ENCODE measurements at places on chromosomes 16 and 17.

- DNase-seq: no peak
Measured at GRCh38 chr17:75634754-75635609, 1.7 kb downstream of the SMIM5 start.

DNA sequence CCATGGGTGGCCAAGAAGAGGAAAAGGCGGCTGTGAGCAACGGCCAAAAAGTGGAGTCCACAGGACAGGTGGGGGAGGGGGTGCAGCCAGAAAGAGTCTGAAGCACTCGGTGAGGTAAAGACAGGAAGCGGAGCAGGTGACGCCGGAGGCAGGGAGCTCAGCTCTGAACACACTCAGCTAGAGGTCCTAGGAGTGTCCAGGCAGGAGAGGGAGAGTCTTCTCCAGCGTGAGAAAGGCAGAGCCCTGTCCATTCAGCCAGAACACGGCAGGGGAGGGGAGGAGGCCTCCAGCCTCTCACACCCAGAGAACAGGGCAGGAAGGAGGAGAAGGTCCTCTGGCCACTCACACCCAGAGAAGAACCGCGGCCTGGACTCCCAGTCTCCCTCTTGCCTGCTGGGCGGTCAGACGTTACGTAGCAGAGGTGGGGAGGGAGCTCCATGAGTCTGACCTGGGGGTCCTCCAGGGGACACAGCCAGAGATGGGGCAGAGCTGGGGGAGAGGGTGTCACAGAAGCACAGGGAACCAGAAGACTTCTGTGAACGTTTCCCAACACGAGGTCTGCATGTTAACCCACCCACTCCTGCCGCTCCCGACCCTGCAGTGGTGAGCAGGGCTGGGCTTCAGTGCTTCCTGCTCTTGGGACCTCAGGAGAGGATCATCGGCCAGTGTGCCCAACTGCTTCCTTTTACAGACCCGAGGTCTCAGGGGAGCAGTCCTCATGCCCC lies 89.2 kb downstream of the ABR start:
- no peak for DNase-seq

DNA sequence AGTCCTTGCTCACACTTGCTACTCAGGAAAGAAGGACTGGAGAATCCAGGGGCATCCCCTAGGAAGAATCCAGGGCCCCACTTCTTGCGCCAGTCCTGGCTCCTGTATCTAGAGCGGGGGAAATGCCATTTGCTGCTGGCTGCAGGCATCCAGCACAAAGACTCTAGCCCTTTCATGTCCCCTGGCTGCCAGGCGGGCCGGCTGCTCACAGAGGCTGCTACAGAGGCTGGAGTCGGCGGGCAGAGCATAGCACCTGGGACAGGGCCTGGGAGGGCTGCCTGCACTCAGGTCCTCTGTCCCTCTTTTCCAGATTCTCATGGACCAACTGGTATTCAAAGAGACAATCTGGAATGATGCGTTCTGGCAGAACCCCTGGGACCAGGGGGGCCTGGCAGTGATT lies 13.8 kb downstream of the SMIM5 start:
- no peak for DNase-seq

DNA sequence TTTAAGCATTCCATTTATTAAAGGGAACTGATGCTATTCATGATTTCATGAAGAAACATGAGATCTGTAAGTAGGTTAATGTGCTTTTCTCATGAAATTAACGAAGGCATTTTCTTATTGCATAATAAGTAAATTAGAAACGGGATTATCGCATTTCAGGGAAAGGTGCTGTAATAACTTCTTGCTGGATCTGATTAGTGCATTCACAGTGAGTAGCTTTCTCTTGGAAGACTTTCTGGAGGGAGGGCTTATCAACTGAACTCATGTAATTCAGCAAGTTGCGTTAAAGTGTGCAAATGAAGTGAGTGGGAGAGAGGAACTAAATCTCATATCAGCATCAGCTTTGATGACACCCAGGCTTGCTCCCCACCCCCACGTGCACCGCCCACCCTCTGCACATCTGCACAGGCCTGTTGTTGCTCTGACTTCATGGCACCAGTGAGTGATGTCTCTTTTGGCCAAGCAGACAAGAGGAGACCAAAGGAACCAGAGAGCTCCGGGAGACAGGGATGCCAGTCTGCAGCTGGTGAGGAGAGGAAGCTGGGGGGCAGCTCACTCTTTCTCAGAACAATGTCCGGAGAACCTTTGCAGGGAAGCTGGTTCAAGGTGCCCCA lies 26.3 kb upstream of the GAS7 start:
- DNase-seq: no peak

DNA sequence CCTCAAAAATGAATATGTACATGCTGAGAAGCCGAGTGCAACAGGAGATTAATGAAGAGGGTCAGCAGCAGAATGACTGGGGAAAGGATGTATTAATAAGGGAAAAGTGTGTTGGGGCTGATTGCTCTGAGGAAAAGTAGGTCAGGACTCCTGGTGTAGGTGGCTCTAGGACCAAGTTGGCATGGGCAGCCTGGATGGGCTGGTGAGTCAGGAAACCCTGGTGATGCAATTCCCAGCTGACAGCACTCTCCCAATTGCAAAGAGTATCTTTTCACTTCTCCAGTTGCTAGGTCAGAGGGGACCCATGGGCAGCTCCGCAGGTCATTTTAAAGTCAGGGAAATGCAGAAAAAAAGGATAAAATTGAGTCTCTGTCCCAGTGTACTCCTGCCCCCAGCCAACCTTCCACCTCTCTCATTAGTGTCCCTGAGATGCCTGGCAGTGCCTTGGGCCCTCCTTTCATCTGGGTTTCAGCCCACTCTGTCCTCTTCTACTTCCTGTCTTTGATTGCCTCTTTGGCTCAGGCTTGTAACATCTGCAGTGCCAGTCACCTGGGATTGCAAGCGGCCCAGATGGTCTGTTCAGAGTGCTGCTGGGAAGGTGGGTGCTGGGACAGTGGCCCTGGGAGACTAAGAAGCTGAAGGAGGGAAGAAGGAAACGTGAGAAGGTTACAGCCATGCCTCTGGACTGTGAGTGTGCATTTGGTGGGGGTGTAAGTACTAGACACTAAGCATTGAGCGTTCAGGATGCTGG lies 2177.2 kb downstream of the TP53TG3F start:
- no peak for DNase-seq

- DNase-seq: no peak
Measured at GRCh38 chr17:17120294-17120693, 78.0 kb downstream of the MPRIP start.

- no peak for DNase-seq
Measured at GRCh38 chr17:61575352-61575975, 15.6 kb downstream of the NACA2 start.

- no peak for DNase-seq
Measured at GRCh38 chr17:44747566-44747965, 11.2 kb upstream of the ADAM11 start.

- no peak for DNase-seq
Measured at GRCh38 chr16:67199808-67200198, 872 bp downstream of the ELMO3 start.

GRCh38 chr17:13736916-13737315 lies 135.2 kb upstream of the HS3ST3A1 start:
- DNase-seq: peak; percentile 41

GRCh38 chr17:9544221-9544620 lies 31.4 kb downstream of the STX8 start:
- DNase-seq: no peak

DNA sequence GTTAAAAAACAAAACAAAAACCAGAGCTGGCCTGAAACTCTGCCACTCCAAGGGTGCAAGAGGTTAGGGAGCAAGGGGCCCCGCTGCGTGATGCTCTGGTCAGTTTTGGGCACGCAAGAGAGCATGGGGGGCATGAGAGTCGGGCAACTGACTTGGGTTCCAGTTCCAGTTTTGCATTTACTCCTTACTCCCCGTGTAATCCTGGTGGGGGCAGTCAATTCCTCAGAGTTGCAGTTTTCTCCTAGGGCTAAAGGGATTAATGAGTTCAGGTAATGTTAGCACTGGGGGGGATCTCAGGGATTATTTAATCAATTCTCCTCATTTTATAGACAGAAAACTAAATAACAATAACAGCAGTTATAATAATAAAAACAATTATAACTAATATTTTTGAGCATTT lies 72.9 kb upstream of the PMFBP1 start:
- DNase-seq: no peak

GRCh38 chr16:87729266-87729954 lies 36.4 kb downstream of the KLHDC4 start:
- DNase-seq: no peak

- DNase-seq: peak; percentile 1
Measured at GRCh38 chr17:5667871-5668270, 83.6 kb upstream of the NLRP1 start.

- no peak for DNase-seq
Measured at GRCh38 chr17:288802-289356, 63.7 kb downstream of the RPH3AL start.

DNA sequence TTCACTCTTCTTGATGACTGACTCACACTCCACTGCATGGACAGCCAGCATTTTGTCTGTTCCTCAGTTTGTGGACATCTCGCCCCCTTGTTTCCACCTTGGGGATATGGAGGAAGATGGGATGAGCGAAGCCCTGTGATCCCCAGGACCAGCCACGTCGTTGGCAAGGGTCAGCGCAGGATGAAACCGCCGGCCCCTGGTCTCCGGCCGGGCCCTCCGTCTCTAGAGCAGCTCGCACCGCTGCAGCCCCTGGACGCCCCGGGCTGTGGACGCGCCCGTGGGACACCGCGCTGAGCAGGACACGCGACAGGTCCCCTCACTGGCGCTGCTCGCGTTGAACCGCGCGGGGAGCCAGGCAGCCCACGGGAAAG lies 604 bp upstream of the ZC3H18 start:
- no peak for DNase-seq

DNA sequence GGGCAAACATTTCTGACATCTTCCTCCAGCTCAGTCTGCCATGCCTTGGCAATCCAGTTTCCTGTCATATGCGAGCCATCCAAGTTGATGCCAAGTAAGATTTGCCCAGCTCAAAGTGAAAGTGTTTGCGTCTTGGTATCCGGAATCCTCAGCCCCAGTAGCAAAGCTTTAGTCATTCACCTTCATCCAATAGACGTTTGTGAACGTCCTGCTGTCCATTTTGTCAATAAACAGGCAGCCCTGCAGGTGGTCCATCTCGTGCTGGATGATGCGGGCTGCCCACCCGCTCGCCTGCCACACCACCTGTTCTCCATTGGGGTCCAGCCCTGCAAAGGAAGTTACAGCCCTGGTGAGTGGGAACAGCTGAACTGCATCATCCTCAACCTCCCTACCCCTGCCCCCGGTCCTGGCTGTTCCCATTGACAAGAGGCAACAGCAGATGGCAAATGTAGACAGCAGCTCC lies 1.5 kb downstream of the PDF start:
- peak; percentile 18 for DNase-seq

GRCh38 chr16:12435730-12436129 lies 368.0 kb downstream of the CPPED1 start:
- no peak for DNase-seq

DNA sequence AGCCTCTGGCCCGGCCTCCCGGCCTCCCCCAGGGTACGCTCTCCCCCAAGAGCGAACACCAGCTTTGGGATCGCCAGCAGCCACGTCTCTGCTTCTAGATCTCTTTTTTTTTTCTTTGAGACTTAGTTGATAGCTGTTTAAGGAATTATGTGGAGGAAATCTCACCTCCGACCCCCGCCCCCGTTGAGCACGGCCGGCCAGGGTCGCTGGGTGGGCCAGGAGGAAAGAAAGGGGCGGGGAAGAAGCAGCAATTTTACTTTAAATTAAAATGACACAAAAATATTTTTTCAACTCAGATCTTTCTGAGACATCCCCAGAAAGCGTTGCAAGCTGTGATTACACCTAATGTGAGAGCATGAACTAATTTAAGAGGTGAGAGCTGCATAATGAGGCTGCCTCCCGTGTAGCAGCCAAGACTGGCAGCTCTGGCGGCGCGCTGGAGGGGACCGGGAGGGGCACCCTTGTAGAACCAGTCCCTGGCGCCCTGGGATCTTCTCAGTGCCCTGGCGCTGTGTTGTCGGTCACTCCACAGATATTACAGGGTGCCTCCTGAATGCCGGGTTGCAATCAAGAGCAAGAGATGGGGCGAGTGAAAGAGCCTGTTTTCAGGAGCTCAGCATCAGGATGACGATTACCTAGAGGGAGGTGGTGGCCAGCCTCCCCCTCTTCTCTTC lies 1.9 kb upstream of the CBLN1 start:
- DNase-seq: no peak

DNA sequence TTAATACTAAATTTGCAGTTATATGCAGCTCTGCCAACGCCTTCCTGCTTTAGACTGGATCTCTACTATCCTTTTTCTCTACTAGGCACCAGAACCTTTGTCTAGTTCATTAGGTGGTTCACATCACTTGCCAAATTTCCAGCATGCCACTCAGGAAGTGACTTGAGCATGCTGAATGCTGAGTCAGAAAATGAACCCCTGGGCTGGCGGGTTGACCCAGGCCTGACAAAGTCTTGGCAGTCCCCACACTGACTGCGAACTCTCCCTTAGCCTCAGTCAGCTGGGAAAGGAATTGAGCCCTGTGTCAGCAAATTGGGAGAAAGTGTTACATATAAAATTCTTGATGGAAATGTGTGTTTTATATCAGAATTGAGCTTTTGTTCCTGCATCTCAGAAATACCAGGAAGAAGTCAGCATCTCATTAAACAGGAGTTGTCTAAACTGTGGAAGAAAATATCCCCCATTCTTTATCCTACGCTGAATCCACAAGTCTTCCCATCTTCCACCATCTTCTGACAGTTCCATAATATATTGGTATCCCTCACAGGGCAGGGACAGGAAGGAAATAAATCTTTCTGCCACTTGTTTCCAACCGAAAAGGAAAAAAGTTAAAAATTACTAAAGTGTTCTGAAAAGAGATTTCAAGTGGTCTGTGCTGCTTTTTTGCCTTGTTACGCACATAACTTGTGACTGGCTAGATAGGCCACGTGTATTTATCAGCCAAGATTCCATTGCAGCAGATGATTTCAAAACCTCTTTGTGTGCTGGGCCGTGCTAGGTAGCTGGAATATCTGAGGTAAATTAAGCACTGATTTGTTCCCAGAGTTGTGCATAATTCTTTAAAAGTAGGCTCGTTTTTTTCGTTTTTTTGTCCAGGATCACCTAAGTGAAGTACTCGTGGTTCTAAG lies 16.7 kb upstream of the SLC12A3 start:
- DNase-seq: peak; percentile 79

GRCh38 chr17:71063127-71063526 lies 893.8 kb downstream of the KCNJ2 start:
- DNase-seq: no peak

- peak; percentile 86 for DNase-seq
Measured at GRCh38 chr17:31724026-31724425, 135.0 kb downstream of the COPRS start.

GRCh38 chr17:79833744-79834564 lies 5.3 kb downstream of the CBX4 start:
- DNase-seq: no peak

DNA sequence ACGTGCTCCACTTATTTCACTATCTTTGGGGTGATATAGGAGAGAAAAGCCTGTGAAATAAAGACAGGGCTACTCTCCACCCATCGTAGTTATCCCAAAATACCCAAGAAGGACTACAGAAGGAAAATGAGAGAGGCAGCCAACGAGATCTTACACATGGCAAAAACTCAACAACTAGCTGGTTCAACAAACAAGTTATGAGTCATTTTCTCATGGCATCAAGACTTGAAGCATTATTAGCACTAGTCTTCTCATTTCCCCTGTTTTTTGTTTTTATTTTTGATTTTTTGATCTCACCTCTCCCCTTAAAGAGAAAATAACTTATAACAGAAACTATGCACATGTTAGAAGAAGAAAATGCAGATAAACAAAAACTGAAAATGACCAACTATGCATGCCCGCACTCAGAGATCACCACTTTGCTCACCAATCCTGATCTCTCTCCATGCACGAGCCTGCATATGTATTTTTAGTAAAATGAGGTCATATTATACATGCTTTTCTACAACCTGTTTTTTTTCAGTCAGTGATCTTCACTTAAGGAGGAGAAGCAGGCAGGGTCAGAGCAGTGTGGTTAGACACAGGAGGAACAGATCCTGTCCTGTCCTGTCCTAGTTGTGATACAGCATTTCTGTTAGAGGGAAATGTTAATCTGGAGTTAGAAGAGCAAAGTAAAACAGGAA lies 22.8 kb downstream of the FAM117A start:
- no peak for DNase-seq
